ENCODE measurements at places on chromosomes 13 and 19.

DNA sequence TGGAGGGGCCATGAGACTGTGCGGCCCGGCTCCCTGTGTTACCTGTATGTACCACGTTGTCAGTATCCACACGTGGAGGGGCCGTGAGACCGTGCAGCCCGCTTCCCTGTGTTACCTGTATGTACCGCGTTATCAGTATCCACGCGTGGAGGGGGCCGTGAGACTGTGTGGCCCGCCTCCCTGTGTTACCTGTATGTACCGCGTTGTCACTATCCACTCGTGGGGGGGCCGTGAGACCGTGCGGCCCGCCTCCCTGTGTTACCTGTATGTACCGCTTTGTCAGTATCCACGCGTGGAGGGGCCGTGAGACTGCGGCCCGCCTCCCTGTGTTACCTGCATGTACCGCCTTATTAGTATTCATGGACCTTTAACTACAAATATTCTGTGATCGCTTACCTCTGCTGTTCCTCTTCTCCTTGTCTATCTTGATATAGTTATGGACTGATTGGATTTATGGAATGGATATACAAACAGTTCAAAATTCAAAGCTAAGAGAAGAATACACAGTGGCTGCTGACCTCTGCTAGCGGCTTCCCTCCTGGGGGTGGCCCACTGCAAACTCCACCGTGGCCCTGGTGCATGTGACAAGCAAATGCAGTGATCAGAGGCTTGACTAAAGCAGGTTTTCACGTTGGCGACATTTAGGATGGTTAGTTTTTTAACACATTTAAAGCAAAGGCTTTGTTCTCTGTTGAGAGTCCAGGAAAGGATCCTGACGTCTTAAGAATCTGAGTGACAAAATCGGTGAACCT lies 38.7 kb downstream of the ATP11A start:
- no peak for DNase-seq

- no peak for DNase-seq
These were observed 56.2 kb downstream of the DHRS12 start for GRCh38 chr13:51747438-51748434.

DNA sequence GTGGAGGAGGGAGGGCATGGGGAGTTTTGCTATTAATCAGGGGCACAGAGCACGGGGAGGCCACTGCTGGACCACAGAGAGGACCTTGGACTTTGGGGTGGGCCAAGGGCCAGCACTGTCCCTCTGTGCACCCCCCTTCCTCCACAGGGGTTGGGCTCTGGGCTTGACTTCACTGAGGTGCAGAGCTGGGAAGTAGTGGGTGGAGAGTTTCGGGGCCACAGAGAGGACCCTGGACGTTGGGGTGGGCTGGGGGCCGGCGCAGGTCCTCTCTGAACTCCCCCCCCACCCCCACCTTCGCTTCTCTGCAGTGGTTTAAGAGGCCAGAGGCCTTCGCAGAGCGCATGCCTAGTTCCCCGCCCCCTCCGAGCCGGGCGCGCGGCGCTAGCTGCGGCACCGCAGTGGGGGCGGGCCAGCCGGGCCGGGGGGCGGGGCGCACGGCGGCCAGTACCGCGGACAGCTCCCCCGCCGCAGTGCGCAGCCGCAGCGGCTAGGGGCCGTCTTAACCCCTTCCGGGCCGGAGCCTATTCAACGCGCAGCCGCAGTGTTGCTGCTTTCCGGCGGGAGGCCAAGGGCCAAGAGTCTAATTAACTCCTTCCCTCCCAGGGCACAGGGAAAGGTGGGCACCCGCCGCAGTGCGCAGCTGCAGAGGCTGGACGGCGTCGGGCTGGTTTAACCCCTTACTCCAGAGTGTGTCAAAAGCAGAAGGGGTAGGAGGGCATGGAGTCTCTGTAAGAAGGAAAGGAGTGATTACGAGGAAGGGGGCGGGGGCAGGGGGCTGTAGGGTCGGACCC lies 3.7 kb downstream of the KCNC3 start:
- peak; percentile 96 for DNase-seq

DNA sequence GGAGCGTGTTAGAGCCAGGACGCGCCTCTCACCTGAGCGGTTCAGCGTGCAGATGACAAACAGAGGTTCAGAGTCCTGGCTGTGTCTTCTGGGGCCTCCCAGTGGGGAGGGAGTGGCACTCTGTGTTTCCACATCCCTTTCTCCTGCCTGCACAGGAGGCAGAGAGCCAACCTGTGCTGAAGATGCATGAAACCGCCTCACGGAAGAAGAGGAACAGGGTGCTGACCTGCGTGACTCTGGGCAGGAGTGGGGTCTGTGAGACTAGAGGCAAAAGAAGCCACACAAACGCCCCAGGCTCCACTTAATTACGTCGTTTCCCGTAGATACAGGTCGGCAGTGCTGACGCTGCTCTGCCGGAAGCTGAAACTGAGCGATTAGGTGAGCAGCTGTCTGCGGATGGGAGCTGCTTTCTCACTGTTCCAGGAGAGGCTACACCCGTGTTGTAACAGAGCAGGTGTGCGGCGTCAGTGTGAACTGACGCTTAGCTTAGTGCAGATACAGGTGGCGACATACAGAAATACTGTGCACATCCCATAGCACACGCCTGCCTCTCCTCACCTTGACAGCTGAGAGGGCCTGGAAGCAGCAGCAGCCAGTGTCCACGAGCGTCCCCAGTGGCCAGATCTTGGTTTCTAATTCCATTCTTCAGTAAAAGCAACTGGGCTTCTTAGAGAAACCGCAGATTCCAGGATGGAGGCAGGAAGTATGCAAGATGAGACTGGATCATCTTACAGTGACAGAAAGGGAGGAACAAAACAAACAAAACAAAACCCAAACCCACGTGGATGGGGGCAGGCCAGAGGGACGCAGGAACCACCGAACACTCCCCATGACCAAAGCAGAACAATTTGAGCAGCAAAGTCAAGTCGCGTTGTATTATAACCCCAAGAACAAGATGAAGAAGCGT lies 37.7 kb upstream of the MCF2L start:
- peak; percentile 72 for DNase-seq

DNA sequence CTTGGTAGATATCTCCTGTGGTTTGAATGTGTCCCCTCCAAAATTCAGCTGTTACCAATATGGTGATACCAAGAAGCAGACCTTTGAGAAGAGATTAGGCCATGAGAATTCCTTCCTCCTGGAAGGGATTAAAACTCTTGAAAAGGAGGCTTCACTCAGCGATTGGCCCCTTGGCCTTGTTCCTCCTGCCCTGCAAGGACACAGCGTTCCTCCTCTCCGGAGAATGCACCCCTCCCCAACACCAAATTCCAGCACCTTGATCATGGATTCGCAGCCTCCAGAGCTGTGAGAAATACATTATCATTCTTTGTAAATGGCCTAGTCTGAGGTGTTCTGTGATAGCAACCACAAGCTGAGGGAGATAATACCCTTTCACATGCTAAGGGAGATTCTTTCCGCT lies 34.5 kb upstream of the ARHGEF7 start:
- DNase-seq = no peak

GRCh38 chr13:113731192-113732175 lies 27.5 kb upstream of the TMEM255B start:
- peak; percentile 4 for DNase-seq

DNA sequence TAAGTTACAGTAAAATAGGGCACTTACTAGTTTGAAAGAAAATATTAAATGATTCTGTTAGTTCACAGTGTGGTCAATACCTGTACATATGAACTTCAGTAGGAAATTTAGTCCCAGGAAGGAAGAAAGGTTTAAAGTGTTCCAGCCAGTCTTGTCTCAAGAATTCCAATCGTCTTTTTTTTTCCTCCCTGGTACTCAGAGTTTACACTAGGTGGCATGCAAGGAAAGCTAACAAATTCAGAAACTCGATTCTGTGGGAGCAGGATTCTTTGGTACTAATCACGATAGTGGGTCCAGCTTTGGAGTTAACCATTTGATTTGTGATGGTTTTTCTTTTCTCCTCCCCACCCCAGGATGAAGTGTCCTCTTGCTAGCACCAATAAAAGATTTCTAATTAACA lies 43.6 kb downstream of the POLR1D start:
- DNase-seq = no peak

GRCh38 chr13:30140973-30141372 lies 166.4 kb downstream of the KATNAL1 start:
- DNase-seq = no peak

DNA sequence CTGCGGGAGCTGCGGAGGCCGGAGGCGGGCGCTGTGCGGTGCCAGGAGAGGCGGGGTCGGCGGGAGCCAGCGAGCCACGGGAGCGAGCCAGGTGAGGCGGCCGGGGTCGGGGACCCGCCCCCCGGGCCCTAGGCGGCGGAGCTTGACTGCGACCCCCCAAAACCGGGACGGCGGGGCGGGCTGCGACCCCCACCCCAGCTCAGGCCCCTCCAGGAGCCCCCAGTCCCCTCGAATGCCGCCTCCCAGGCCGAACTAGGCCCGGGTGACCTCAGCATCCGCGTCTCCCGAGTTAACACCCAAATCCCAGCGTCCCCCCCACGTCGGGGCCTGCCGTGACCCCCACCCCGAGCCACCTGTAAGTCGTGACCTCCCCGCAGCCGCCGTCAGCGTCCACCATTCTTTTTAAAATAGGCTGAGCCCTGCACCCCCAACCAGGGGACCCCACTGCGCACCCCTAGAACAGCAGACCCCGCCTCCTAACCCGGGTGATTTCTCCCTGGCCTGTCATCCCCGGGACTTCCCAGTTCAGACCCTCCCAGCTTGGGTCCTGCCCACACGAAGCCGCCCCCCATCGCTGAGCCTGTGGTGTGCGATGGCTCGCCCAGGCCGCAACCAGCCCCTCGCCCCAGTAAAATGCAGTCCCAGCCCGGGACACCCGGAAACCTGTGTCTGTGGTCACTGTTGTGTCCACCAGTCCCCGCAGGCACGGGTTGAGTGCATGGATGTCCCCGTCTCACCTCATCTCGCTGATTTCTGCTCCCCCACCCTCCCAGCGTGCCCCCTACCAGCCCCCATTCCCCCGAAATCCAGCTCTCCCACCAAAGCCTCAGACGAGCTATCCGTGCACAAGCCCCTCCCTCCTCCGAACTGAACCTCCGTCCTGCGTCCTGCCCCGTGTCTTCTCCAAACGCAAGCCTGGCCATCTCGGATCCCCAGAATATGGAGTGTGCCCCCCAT lies 551 bp downstream of the FZR1 start:
- DNase-seq = no peak

DNA sequence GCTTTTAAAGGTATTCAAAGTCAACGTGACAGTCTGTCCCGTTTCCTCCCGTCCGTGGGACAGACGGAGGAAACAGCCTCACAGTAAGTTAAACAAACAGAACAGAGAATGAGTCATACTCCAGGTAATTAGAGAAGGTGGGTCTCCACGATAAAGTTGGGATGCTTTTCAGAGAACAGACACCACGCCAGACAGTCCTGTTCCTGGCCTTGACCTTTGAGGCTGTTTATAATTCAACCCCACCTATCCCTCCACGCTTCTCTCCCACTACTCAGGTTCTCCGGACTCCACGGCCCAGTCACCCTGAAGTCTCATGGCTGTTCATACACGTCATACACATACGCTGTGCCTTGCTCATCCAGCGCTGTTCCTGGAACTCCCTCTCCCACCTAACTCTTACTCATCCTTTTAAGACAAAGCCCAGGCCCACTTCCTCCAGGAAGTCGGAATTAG lies 42.5 kb downstream of the ARHGEF18 start:
- no peak for DNase-seq

DNA sequence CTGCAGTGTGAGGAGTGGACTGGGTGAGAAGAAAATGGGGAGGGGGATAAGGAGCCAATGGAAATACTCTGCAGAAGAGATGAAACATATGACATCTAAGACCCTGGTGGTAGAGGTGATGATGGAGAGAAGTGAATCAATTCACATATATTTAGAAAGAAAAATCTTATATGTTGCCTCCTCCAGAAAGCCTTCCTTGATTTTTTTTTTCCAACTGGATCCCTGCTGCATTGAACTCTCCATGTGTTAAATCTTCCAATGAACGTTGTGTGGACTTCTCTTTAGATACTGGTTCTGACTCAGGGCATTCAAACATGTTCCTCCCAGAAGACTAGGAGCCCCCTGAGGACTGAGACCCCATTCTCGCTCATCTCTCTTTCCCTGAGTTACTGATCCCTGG lies 348.3 kb downstream of the TSHZ3 start:
- DNase-seq = no peak

GRCh38 chr13:93079294-93079693 lies 147.3 kb upstream of the GPC6 start:
- DNase-seq = peak; percentile 61

- DNase-seq = no peak
These were observed 783 bp upstream of the ZNF587B start for GRCh38 chr19:57829316-57829715.

- no peak for DNase-seq
These were observed 5.4 kb downstream of the MED25 start for GRCh38 chr19:49823472-49823871.

DNA sequence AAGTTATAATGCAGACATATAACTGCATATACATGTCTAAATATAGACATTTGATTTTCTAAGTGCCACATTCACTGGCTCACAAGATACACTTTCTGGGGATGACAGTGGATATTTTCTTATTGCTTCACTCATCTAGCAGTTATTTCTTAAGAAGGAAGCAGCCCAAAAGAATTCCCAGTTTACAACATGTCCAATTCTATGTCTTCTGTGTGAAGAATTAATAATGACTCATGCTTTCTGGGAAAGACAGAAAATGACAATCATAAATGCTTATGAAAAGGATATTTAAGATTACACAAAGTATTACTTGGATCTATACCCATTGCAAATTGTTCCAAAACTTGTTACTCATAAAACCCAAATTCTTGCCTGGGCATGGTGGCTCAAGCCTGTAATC lies 543.4 kb downstream of the SUCLA2 start:
- no peak for DNase-seq

- no peak for DNase-seq
These were observed 541.0 kb upstream of the PCDH9 start for GRCh38 chr13:67771106-67771505.

GRCh38 chr13:87975035-87975434 lies 303.9 kb downstream of the SLITRK5 start:
- DNase-seq = no peak

- no peak for DNase-seq
These were observed 231.2 kb downstream of the NHLRC3 start for GRCh38 chr13:39269411-39269810.

DNA sequence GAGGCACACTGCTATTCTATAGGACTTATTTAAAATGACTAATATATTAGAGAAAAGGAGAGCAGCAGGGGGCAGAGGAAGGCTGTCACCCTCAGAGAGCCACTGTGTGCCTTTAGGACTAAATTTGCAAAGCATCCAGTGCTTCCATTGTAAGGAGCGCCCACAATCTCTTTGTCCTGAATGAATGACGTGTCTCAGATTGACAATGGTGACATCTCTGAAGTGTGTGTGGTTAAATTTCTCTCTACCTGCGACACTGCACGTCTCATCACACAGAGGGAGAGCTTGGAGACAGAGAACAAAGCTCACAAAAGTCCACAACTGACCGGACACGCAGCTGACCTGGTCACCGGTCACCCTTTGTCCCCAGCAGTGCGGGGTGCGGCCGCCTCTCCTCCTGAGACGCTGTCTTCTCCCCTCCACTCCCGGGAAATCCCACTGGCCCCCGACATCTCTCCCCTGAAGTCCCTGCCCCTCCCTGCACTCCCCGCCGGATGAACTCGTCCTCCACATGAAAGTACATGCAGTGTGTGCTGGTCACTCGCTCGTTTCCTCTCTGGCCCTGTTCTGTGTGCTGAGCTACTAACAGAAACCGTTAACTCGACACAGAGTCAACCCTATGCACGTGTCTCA lies 107.2 kb downstream of the RAB20 start:
- DNase-seq = no peak

- no peak for DNase-seq
These were observed 139.0 kb downstream of the FLT1 start for GRCh38 chr13:28355822-28356371.

All from BE2C (cell line).